ENCODE measurements at places on chromosomes 7 and 10. TPM values are rescaled to one million over a fixed set of nuclear protein-coding genes. Genes with fewer than 3 reads are reported as not detected.

- DNase-seq = no peak
Measured at GRCh38 chr7:128053023-128053422, 21.8 kb upstream of the LRRC4 start.

DNA sequence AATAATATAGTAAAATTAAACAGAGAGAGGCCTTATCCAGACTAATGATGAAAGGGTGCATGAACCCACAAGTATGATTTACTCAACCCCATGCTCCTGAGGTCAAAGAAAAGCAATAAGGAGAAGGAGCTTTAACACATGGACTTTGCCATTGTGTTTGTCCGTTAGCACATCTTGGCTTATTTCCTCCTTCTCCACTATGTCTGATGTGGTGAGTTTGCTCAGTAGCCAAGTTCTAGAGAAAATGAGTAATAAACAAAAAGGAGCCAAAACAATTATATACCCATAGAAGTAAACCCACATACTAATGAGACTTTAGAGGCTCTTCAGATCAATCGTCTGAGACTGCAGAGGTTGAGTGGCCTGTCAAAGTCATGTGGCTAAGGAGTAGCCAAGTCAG, 26.1 kb upstream of the ADD3 start:
- peak; percentile 2 for DNase-seq

GRCh38 chr10:62637249-62638061, 167.1 kb upstream of the ADO start:
- DNase-seq = no peak

DNA sequence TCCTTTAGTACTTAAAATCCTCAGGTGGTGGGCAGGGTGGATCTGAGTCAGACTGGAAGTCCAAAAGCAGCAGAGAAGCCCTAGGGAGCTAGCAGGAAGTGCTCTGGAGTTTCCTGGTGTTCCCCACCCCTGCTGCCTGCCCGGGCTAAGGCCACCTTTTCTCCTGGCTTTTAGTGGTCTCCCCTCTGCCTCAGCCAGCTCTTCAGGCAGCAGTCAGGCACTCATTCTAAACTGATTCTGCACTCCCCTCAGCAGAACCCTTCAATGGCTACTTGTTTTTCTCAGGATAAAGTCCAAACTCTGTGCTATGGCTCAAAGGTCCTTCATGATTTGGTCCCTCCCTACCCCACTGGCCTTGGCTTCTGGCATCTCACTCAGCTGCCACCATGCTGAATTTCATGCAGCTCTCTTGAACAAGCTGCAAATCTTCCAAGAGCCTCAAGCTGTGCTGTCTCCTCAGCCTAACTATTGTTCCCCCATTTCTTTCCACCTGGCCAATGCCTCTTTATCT, 28.9 kb upstream of the DNMBP start:
- DNase-seq = no peak

DNA sequence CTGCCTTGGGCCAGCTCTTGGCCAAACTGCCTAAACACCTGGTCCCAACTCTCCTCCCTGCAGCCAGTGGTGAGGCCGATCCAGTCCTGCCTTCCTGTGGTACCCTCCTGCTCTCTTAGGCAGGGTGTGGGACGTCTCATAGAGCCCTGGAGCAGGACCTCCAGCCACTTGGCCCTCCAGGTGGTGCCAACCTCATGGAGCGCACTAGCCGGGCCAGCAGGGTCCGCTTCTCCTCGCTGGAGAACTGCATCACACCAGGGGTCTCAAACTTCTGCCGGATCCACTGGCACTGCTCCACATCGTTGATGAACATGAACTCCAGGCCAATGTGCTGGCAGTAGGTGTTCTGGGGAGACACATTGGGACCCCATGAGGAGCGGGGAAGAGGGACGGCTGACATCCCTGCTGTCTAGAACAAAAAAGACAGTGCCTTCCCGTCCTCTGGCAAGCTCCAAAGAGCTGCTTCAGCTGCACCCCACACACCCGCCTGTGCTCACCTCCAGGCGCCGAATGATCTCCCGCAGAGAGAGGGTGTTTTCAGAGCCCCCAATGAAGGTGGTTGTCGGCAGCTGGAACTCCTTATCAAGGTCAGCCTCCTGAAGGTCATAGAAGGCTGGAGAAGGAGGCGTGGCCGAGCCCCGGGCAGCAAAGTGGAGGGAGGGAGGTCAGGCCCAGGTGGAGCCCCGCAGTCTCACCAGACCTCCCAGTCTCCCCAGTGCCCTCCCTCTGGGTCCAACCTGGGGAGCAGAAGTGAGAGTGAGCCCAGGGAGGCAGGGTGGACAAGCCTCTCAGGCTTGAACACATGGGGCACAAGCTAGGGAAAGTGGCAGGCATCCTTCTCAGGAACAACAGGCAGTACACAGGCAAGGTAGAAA, 10.2 kb downstream of the OGDHL start:
- DNase-seq = no peak

Gene ACSL5
- 3.2 TPM for total RNA-seq

Gene CLEC5A
- total RNA-seq = not detected

Gene ANKRD2
- total RNA-seq = not detected

All from MG63 (cell line).